ENCODE measurements at places on chromosomes 11 and 22.

DNA sequence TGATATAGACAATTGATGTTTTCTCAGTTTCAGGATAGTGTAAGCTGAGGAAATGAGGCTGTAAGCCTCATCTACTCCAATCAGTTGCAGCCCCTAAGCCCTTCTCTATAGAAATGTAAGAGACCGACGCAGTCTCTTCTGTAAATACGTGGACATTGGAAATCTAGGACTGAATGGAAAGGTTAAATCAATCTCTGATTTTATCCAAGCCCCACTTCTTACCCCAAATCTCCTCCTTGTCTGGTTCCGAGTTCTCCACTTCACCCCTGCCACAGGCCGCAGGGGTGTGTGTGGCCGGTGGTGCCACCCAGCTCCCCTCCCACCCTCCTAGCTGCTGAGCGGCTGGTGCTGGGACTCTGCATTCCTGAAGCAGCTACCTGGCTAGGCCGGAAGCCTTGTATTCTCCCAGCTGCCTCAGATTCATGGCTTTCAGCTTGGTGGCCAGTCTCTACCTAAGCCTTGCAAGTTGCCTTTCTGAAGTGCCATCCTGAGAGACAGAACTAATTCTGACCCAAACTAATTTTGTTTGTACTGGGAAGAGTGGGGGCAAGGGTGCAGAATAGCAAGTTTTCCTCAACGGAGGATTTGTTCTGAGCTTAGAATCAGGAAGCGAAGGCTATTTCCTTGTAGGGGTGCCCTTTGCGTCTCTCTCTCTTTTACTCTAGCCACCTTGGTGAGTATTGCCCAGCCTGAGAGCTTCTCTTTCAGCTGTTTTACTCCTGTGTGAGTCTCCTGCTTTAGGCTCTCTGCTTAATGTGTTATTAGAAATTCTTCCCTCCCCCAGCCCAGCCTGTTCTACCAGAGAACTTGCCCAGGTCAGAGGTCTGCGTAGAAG lies 749 bp downstream of the VWA5A start:
- no peak for DNase-seq

DNA sequence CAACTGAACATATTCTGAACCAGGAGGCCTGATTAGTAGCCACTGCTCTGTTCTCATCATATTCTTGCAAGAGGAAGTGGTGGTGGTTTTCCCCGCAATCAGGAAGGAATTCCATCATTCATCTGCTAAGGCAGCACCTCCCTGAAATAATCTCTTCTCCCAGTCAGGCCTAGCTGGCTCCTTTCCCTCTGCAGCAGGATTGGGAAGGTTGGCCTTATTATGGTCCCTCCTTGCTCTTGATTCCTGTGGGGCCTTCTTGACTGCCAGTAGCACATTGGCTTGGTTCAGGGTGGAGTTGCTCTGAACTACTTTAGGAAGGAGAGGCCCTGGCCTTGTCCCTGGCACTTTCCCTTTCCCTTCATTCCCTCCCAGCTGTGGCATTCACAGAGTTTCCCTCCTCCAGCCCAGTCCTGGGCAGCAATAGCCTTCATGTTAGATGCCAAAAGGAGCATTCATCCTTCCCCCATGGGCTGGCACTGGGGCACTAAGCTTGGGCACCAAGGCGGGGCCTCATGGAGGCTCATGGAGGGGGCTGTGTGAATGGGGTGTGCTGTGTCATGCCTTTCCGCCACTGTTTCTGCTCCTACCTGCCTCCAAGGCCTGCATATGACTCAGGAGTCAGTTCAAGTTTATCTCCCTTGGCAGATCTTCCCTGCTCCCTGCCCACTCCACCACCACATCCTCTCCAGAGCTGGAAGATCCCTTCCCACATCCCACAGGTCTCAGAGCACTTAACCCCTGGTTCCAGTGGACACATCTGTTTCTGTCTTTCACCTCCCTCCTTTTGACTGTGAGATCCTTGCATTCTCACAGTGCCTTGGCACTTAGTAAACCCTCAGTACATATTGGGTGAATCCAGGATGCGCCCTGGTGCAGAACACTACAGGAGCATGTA lies 27.6 kb upstream of the CD44 start:
- no peak for DNase-seq

- no peak for DNase-seq
Measured at GRCh38 chr11:44561275-44561805, 4.1 kb upstream of the CD82 start.

- no peak for DNase-seq
Measured at GRCh38 chr22:21951931-21952465, 650 bp downstream of the PPM1F start.

DNA sequence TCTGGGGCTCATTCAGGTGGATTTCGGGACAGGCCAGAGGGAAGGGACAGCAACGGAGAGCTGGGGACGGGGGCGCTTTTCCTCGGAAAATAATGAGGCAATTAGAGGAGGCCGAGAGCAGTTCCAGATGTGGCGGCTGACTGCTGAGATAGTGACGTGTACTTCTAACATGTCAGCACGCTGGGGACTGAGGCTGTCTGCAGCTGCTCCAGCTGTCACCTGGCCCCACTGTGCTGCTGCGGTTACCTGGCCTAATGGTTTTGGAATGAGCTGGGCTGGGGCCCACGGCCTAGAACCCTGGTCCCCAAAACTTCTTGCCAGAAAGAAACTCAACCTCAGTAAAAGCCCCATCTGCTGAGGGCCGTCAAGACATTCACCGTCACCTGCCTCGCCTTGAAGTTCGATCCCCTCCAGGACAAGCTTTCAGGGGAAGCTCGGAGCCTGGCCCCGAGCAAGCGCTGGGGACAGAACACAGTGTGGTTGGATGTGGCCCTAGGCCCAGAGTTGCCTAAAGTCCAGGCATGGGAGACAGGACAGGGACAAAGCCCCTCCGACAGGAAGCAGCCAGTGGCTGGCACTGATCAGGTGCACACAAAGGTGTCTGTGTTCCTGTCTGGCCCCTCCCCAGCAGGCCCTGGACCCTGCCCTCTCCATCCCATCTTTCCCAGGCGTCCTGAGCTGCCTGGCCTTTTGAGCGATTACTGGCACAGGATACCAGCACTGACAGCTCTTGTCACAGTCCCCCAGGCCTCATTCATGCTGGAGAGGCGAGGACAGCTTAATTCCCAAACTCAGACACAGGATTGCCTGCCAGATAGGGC lies 22.1 kb downstream of the RPUSD4 start:
- no peak for DNase-seq

GRCh38 chr11:121557348-121557747 lies 104.6 kb upstream of the SORL1-AS1 start:
- DNase-seq, result no peak

GRCh38 chr11:845872-846495 lies 3.3 kb downstream of the TSPAN4 start:
- DNase-seq, result no peak

DNA sequence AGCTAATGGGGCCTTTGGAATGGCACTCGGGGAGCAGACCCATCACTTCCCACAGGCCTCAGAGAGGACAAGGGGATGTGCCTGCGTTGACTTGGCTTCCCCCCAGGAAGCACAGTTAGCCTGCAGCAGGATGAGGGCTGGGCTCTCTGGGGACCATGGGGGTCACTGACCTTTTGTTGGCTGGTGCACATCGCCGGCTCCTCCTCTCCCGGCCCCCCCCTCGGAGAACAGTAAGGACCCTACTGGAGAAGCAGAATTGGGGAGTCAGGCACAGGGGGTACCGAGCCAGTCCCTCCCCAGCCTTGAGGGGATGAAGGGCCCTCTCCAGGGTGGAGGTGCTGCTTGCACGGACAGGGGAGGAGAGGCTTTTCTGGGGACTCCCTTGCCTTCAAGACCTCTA lies 32.8 kb downstream of the NRXN2 start:
- DNase-seq, result no peak

DNA sequence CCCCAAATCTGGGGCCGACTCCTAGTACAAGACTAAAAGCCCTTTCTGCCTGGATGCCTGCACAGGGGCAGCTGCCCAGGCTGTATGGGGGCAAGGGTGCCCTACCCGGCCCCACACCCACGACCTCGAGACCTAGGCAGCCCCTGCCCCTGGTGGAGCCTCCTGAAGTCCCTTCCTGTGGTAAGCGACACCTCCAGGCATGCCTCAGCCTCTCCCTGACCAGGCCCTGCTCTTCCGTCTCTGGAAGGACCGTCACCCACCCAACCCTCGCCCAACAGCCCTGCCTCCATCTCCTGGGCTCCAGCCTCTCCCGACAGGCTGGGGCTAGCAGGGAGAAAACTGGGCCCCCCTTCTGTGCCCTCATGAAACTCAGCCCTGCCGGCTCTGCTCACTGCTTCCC lies 22.8 kb upstream of the PPARA start:
- no peak for DNase-seq

GRCh38 chr22:30714062-30714461 lies 19.4 kb downstream of the OSBP2 start:
- DNase-seq, result no peak

DNA sequence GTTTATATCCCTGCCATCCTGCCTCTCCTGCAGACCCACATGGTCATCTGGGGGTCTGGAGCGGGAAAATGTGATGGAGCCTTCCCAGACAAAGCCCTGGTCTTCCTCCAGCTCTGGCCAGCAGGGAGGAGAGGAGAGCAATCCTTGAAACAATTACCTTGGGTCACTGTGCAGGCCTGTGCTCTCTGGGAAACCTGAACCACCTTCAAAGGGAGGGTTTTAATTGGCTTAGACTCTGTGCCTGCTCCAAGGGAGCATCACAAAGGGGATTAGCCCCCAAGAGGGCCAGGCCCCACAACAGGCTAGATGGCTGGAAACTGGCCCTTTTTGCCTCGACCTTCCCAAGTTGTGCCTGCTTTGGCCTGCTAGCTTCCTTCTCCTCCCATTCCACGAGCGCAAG lies 351.9 kb downstream of the TENM4 start:
- DNase-seq, result no peak

DNA sequence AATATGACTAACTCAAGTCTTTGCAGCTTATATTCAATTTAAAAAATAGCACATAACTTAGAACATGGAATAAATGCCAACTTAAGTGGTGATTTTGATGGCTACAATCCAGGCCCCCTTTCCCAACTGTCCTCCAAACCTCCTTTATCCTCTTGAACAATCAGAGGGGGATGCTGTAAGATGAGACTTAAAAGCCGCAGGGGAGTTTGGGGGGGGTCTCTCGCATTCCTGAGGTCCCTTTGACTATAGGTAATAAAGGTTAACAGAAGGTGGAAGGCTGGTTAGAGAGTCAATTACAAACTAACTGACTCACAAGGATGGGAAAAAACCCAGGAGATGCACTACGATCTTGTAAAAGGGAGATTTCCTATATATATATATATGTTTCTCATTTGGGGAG lies 101.8 kb downstream of the KIRREL3 start:
- DNase-seq, result no peak

DNA sequence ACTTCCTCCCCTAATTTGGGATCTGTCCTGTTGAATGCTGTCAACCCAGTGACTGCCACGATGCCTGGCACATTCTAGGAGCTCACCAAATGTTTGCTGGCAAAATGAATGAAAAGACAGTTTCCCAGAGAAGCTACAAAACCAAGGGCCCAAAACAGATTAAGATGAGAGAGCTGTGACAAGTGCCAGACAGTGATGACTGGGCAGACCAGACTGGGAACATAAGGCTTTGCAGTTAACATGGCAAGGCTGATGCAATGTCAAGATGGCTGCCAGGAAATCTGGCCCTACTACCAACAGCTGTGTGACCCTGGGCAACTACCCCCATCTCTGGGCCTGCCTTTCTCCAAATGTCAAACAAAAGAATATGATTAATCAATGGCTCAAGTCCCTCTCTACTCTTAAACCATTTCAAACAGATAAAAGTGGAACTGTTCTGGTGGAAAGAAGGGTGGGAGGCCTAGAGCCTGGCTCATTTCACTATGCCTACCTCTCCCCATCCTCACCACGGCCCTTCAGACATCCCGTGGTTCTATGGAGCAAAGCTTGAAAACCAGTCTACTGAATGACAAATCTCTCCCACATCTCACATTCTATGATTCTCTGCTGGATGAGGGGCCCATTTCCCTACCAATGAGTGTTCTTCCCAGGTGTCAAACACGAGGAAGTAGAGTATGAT lies 12.8 kb downstream of the AP1B1 start:
- no peak for DNase-seq

DNA sequence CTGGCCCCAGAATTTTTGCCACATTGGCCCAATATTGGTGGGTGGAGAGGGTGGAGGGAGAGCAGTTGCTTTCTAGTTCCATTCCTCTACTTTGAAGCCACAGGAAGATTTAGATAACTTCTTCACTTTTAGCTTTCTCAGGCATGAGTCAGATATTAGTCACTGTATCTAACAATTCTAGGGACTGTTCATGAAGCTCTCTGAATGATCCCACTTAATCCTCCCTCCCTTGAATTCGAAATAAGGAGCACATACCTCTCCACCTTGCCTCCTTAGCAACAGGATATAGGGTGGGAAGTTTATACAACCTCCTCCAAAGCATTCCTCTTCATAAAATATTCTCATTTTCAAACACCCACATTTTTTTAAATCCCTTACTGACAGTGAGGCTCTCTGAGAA lies 13.5 kb downstream of the FSHB start:
- DNase-seq, result no peak

GRCh38 chr11:33323421-33323820 lies 66.2 kb downstream of the HIPK3 start:
- no peak for DNase-seq

- DNase-seq, result no peak
Measured at GRCh38 chr11:97354026-97354425, 964.2 kb downstream of the JRKL start.
